ENCODE measurements at places on chromosomes 2 and 18. TPM values are rescaled to one million over a fixed set of nuclear protein-coding genes. Genes with fewer than 3 reads are reported as not detected.

- H3K27ac ChIP-seq = peak overlapping the region; percentile 16
- H3K27me3 ChIP-seq = no peaks in the 10 kb centered on the region
- H3K36me3 ChIP-seq = no peaks in the 10 kb centered on the region
- DNase-seq = no peak
Measured at GRCh38 chr2:119218478-119219064, 5.1 kb upstream of the STEAP3 start.

- peaks cover 10% of the 10 kb centered on the region for H3K4me1 ChIP-seq
- H3K27me3 ChIP-seq = no peaks in the 10 kb centered on the region
- no peak for DNase-seq
- no peak overlapping the region for H3K27ac ChIP-seq
Measured at GRCh38 chr18:32271672-32272208, 81.9 kb downstream of the MEP1B start.

DNA sequence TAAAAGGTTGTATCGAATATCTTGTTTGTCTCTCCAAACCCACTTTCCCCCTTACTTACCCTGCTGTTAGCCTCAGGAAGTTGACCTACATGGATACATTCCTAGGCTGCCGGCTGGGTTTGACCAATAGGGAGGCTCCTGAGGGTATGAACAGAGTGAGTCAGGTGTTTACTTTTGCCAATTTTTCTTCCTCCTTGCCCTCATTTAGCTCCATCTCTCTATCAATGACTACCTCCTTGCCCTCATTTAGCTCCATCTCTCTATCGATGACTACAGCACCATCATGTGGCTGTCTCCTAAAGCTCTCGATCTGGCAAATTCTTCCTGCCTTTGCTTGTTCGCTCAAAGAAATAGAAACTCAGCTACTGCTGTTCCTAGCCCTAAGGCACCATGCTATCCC lies 571.9 kb upstream of the CRIM1 start:
- no peaks in the 10 kb centered on the region for H3K36me3 ChIP-seq
- no peaks in the 10 kb centered on the region for H3K4me1 ChIP-seq

DNA sequence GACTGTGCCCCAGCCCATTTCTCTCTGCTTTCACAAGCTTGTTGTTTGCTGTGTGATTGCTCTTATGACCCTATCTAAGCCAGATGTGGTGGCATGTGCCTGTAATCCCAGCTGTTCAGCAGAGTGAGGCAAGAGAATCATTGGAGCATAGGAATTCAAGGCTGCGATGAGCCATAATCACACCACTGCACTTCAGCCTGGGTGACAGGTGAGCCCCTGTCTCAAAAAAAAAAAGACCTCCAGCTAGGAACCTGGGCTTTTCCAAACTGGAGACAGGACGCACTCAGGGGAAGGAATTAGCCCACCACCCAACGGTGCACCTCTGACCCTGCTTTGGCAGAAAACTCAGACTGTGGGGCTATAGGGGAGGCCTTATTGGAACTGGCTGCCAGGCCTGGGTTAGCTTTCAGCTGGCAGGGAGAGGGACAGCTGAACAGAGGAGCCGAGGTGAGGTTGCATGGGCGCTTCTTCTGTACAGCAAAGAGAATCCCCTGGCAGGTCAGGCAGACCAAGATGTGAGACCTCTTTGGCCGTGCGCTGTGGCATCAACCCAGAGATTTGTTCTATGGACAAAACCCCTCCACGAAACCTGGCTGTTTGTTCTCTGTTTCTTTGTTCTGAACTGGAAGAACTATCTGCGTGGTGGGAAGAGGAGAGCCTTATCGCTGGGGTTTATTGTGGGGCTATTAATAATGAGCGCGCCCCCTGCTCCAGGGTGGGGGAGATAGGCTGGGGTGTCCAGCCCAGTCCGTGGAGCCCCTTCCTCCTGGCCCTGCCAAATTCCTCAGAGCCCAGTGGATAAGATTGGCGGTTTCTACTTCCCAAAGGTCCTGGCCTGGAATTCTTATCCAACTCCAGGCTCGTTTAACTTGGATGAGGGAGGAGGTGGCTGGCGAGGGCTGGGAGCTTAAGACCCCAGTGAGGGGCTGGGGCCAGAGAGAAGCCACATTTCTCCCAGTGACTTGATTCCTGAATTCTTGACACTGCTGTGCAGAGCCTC lies 38.8 kb upstream of the SMAD7 start:
- peaks cover 36% of the 10 kb centered on the region for H3K4me1 ChIP-seq
- H3K27ac ChIP-seq = no peak overlapping the region
- no peak for DNase-seq
- no peaks in the 10 kb centered on the region for H3K27me3 ChIP-seq

GRCh38 chr2:19695706-19696105 lies 206.1 kb downstream of the TTC32 start:
- H3K4me1 ChIP-seq = no peaks in the 10 kb centered on the region
- no peak for DNase-seq
- no peak overlapping the region for H3K4me3 ChIP-seq
- no peaks in the 10 kb centered on the region for H3K27me3 ChIP-seq

- no peak for DNase-seq
- H3K4me3 ChIP-seq = no peak overlapping the region
- H3K27ac ChIP-seq = no peak overlapping the region
Measured at GRCh38 chr2:223084873-223085272, 32.9 kb downstream of the KCNE4 start.

DNA sequence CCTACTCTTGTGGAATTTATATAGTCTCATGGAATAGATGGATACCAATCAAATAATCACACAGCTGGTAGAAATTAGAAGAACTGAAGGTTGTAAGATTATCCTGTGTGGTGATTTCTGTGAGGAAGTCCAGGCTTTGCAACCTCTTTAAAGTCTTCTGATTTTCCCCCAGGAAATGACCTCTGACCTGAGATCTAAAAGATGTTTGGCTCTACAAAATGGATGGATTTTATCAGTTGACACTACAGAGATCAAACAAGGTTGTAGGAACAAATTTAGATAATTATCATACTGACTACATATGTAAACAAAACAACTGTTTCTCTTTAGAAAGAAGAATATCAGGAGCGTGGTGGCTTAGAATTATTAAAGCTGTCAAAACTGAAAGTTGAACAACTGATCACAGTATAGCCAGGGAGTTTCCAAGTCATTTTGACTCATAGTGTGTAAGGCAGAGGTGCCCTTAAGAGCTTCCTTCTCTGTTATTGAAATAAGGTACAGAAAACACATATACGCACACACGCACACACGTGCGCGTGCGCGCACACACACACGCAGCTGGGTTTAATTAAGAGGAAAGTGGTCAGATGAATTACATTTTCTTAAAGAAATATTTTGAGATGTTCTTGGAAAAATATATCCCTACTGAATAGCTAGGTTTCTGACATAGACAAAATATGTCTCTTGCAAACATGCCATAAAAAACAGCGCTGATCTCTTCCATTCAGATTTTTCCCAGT lies 35.5 kb upstream of the PELI1 start:
- H3K36me3 ChIP-seq = no peaks in the 10 kb centered on the region
- DNase-seq = no peak
- H3K4me1 ChIP-seq = no peaks in the 10 kb centered on the region
- no peaks in the 10 kb centered on the region for H3K27me3 ChIP-seq

- peaks cover 47% of the 10 kb centered on the region for H3K36me3 ChIP-seq
- peaks cover 58% of the 10 kb centered on the region for H3K4me1 ChIP-seq
- peak overlapping the region; percentile 80 for H3K27ac ChIP-seq
- peak; percentile 40 for DNase-seq
- no peak overlapping the region for H3K4me3 ChIP-seq
- no peaks in the 10 kb centered on the region for H3K27me3 ChIP-seq
Measured at GRCh38 chr18:12011957-12012549, 30.7 kb downstream of the IMPA2 start.

DNA sequence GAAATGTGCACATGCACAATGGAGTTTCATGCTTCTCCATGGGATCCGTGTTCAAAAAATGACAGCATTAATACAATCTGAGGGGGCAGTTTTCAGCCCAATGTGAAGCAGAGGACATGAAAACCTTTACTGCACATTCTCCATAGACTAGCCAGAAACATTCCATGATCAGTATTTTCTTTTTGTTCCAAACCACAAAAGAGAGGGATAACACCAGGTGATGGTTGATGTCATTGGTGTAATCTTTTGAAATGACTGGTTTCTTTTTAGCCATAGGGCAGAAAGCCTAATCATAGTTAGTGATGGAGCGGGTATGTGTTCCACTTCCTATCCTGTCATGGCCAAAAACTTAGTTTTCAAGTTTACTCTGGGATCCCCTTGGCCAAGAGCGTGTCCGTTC lies 1.8 kb upstream of the KYNU start:
- no peaks in the 10 kb centered on the region for H3K27me3 ChIP-seq
- no peak for DNase-seq
- no peaks in the 10 kb centered on the region for H3K4me1 ChIP-seq
- H3K36me3 ChIP-seq = no peaks in the 10 kb centered on the region
- no peak overlapping the region for H3K27ac ChIP-seq
- H3K4me3 ChIP-seq = no peak overlapping the region

GRCh38 chr2:133986881-133987795 lies 266.7 kb upstream of the MGAT5 start:
- peak overlapping the region; percentile 57 for H3K27ac ChIP-seq
- peaks cover 25% of the 10 kb centered on the region for H3K4me1 ChIP-seq
- H3K4me3 ChIP-seq = peak overlapping the region; percentile 8
- no peaks in the 10 kb centered on the region for H3K36me3 ChIP-seq
- no peak for DNase-seq

GRCh38 chr18:28284132-28284531 lies 107.2 kb upstream of the CDH2 start:
- no peak for DNase-seq
- no peaks in the 10 kb centered on the region for H3K27me3 ChIP-seq
- no peaks in the 10 kb centered on the region for H3K4me1 ChIP-seq
- H3K36me3 ChIP-seq = no peaks in the 10 kb centered on the region

DNA sequence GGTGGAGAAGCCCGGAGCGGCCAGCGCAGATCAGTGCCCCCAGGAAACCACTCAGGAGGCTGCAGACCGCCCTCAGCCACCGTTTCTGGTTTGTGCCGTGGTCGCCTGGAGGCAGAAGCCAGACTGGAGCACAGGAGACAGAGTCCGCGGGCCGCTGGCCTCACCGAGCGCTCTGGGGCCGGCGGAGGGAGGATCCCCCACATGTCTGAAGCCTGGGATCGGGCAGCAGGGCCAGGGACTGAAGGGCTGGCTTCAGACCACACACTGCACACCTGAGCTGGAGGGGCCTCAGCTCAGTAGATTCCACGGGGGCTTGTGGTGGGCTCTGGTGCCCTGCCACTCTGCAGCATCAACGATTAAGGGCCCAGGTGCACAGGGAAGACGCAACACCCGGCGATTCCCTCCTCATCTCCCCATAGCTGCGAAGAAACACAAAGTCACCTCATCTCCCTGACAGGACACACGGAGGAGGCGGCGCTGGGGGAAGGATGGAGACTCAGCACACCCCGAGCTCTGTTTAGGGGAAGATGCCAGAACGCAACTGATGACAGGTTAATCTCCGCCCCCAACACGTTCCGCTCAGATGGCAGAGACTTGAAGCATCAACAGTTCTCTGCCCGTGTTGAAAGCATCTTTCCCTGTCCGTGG lies 408.1 kb downstream of the GALR1 start:
- peaks cover 70% of the 10 kb centered on the region for H3K27me3 ChIP-seq
- H3K4me3 ChIP-seq = no peak overlapping the region
- no peak overlapping the region for H3K27ac ChIP-seq
- H3K4me1 ChIP-seq = no peaks in the 10 kb centered on the region

- H3K27ac ChIP-seq = no peak overlapping the region
- H3K27me3 ChIP-seq = peaks cover 3% of the 10 kb centered on the region
- no peak for DNase-seq
- H3K4me3 ChIP-seq = no peak overlapping the region
- no peaks in the 10 kb centered on the region for H3K36me3 ChIP-seq
Measured at GRCh38 chr18:54636217-54636616, 45.2 kb downstream of the DYNAP start.

GRCh38 chr18:34742891-34743341 lies 32.8 kb downstream of the DTNA start:
- H3K27ac ChIP-seq = peak overlapping the region; percentile 21
- H3K4me1 ChIP-seq = peaks cover 61% of the 10 kb centered on the region
- no peaks in the 10 kb centered on the region for H3K36me3 ChIP-seq
- H3K4me3 ChIP-seq = no peak overlapping the region

DNA sequence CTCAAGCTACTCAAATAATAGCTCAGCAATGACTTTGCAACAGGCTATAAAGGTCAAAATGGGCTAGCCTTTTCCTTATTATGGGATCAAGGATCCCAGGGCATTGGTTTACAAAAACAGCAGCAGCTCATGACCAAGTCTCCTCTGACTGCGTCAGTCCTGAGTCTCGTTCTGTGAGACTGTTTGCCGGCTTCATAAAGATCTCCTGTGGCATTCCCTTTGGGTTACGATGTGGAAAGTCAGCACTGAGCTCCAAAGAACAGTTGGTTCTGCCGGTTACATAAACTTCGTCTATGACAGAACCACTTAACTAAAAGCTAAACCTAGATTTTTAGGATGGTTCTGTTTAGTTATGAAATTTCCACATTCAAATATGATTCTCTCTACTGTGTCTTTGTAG lies 674.9 kb downstream of the ZEB2 start:
- no peak for DNase-seq
- H3K27me3 ChIP-seq = no peaks in the 10 kb centered on the region
- H3K4me3 ChIP-seq = no peak overlapping the region
- H3K27ac ChIP-seq = no peak overlapping the region
- no peaks in the 10 kb centered on the region for H3K36me3 ChIP-seq
- H3K4me1 ChIP-seq = no peaks in the 10 kb centered on the region

- no peaks in the 10 kb centered on the region for H3K36me3 ChIP-seq
- H3K27ac ChIP-seq = no peak overlapping the region
- no peaks in the 10 kb centered on the region for H3K4me1 ChIP-seq
- DNase-seq = no peak
Measured at GRCh38 chr2:212858496-212858895, 292.9 kb downstream of the IKZF2 start.

DNA sequence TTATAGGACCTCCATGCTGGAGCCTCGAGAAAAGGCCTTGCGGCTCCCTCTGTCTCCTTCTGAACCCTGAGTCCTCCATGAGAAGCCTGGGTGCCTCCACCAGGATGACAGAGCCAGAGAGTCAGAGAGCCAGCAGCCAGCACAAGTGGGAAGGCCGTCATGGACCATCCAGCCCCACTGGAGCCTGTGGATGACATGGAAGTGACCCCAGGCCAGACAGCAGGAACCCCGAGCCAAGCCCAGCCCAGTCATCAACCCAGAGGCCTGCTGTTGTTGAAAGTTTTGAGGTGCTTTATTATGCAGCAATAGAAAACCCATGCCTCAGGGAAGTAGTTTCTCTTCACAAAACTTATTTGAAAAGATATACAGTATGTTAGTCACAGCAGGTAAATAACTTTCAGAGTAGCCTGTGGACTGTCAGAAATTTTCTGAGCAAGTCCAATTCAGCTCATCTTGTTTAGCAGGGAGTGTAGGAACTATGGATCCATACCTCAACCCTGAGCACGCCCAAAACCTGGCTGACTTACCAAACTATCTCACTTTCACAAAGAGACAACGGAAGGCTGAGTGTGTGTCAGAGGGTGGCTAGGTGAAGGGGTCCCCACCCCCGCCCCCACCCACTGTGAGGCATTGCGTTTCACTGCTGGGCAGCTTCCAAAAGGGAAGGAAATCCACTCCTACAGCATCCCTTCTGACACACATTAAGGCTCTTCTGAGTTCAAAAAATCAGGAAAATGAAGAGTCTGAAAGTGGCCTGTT lies 79.9 kb upstream of the NDUFV2 start:
- H3K27ac ChIP-seq = peak overlapping the region; percentile 70
- H3K27me3 ChIP-seq = no peaks in the 10 kb centered on the region
- no peaks in the 10 kb centered on the region for H3K36me3 ChIP-seq
- H3K4me1 ChIP-seq = peaks cover 6% of the 10 kb centered on the region
- H3K4me3 ChIP-seq = no peak overlapping the region

Gene LINC00305
- total RNA-seq = not detected

Gene HAAO
- 2.3 TPM for total RNA-seq

Gene PDE1A
- 17.3 TPM for total RNA-seq

Gene SCYGR4
- total RNA-seq = not detected

Gene CXCR1
- 0.44 TPM for total RNA-seq

Gene IL1R1
- 22.6 TPM for total RNA-seq

Gene CTLA4
- 0.11 TPM for total RNA-seq

Gene GPR75
- total RNA-seq = 0.82 TPM

Gene TRABD2A
- total RNA-seq = 0.49 TPM

Gene PKDCC
- total RNA-seq = 88.7 TPM

Gene CD226
- 0.91 TPM for total RNA-seq

Gene SIX3
- total RNA-seq = not detected
